ENCODE measurements at places on chromosomes 3 and 15. TPM values are rescaled to one million over a fixed set of nuclear protein-coding genes. Genes with fewer than 3 reads are reported as not detected.

Gene CHRD
- under 0.01 TPM for total RNA-seq

DNA sequence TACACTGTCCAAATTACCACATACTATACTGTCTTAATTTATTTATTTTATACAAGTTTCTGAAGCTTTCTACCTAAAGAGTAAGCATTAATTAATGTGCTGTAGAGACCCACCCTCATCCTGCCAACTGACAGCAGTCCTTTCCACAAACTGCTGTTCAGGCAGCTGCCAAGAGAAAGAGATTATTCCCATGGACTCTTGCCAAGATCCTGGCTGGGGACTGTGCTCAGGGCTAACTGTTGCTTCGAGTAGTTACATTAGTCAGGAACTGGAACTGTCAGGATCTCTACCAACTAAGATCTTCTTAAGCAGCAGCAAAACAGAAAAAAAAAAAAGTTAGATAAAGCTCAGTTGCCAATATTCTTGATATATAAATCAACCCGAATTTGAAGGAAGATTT is 398.8 kb downstream of the MECOM start:
- DNase-seq = peak; percentile 44

DNA sequence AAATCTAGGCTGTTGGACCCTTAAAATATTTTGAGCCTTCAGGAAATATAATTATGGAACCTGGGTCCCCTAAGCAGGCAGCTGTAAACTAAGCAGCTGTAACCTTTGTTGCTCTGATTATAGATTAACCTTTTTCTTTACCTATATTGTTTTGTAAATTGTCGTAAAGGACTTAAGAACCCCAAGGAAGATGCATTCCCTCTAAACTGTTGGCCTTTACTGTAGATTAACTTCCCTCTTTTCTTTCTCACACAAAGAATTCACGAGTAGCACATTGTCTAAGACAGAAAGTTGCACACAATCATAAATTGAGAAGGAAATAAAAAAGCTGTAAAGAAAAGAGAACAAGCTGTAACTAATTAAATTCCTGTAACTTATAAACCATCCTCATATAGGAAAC is 877.3 kb downstream of the ROBO2 start:
- DNase-seq = no peak

- DNase-seq = peak; percentile 35
Observed at GRCh38 chr3:128598884-128599664, 51.5 kb downstream of the RPN1 start.

DNA sequence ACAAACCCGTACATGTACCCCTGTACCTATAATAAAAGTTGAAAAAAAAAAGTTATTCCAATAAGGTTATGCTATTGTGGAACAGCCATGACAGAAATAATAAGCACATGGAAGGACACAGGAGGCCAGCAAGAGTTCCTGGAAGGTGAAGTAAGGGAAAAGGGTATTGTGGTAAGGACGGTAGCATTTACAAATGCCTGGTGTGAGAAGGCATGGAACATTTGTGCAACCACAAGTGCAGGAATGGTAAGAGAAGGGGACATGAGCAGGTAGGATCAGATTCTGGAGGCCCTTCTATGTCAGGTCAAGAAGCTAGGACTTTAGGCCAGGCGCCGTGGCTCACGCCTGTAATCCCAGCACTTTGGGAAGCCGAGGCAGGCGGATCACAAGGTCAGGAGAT is 82.5 kb downstream of the PPP2R3A start:
- DNase-seq = no peak

Gene TM4SF18
- under 0.01 TPM for total RNA-seq

GRCh38 chr3:184039414-184039813 is 7.9 kb downstream of the HTR3D start:
- DNase-seq = no peak

DNA sequence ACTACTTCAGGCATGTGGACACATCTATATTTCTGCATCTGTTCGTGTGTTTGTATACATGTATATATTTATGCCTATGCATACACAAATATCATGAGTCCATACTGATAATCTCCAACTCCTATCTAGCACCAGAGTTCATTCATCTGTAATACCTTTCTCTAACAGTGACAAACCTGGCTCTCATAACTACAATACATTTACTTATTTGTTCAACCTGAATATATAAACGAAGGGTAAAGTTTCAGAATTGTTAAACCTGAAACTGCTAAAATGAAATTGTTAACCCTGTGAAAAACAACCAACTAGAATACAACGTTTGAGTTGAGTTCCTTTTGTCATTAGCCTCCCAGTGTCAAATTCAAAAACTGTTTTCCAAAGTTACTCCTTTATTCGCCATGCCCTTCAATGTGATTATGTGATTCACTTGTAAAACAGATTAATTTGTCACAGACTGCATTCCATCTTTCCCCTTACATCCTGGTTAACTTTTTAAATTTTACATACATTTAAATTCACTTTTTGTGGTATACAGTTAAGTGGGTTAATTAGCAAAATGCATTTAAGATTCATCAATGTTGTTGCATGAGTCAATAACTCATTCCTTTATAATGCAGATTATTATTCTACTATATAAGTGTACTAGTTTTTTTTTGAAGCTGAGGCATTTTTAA is 58.5 kb downstream of the PIK3R4 start:
- DNase-seq = no peak

Gene AMT
- 0.36 TPM for total RNA-seq

GRCh38 chr3:62142331-62143085 is 230.8 kb downstream of the FEZF2 start:
- no peak for DNase-seq

DNA sequence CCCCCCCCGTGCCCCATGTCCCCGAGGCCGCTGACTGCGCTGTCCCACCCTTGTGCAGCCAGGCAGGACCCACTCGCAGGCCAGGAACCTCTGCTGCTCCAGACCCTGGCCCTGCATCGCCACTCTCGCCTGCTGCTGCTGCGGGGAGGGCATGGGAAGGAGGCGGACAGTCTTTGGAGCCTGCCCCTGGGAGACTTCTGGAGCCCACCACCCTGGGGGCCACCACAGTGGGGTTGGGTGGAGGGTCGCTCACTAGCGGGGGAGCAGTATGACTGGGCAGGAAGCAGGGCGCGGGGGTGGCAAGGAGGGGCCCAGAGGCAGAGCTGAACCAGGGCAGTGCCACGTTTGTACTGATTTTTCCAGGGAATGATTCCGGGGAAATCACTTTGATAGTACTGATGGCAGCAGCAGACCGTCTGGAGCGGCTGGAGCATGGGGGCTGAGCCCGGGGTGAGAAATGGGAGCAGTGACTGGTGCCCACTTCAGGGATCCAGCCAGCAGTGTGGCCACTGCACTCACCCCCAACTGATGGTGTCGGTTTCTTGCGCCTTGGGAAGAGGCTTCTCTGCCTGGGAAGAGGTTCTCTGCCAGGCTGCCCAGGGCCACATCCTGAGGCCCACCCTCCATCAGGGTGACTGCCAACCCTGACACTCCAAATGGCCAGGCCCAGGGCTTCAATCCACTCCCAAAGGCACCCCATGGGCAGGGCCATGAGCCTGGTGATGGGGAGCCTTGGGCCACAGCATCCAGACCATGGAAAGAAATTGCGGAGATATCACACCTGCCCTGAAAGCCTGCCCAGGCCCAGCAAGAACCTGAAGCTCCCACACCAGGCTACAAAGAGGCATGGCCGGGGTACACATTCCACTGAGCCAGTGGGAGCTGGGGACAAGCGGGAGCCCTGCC is 53.7 kb downstream of the LSAMP start:
- no peak for DNase-seq

Gene PARP6
- 13.4 TPM for total RNA-seq

Gene ITIH1
- total RNA-seq = not detected

- peak; percentile 73 for DNase-seq
Observed at GRCh38 chr3:4722103-4722502, 229.0 kb downstream of the ITPR1 start.

DNA sequence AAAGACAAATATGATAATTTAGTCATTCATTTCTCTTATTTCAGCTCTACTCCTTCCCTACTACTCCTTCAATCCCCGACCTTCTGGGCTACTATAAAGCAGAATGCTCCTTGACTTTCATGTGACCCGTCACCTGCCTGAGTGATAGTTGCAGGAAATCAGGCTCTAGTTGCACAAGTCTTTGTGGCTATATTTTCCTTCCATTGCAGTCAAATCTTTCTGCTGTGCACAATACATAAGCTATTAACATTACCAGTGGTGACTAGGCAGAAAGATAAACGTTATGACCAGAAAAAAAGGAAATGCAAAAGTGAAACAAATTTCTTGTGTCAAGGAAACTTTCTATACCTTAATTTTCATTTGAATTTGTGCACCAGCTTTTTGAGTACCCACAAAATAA is 2.3 kb downstream of the SUCNR1 start:
- DNase-seq = peak; percentile 46

Gene SH3GL3
- not detected for total RNA-seq

Gene WDR49
- total RNA-seq = not detected

GRCh38 chr3:33920511-33920910 is 122.1 kb downstream of the PDCD6IP start:
- no peak for DNase-seq

DNA sequence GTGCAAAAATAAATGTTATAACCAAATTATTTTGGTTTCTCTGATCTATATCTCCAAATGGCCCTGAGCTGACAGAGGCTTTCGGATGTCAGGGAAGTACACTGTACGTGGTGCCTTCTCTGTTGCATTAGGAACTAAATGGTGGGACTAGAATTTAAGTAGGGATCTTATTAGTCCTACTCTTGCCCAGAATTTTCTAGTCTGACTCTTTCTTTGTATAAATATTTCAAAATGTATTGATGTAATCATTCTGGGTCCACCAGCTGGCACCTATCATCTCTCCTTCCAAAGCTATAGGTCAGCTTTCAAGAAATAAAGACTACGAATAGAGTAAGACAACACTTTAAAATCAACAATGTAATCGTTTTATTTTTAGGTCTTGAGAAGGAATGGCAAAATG is 22.3 kb upstream of the MLF1 start:
- DNase-seq = peak; percentile 22

DNA sequence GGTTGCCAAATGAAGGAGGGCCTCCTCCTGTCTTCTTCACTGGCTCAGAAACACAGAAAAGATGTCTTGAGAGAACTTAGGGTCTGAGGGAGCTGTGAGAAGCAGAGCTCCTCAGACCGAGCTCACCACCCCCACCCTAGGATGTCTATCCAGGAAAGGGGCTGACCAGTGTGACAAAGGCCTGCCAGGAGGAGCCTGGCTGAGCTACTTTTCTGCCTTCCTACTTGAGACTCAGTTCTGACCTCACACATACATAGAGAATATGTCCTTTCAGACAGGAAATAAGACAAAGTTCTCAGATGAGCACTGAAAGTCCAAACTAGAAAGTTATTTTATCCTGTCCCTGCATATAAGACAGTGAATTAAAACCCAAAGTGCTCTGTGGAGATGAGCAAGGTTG is 54.5 kb downstream of the KIF9 start:
- DNase-seq = no peak

DNA sequence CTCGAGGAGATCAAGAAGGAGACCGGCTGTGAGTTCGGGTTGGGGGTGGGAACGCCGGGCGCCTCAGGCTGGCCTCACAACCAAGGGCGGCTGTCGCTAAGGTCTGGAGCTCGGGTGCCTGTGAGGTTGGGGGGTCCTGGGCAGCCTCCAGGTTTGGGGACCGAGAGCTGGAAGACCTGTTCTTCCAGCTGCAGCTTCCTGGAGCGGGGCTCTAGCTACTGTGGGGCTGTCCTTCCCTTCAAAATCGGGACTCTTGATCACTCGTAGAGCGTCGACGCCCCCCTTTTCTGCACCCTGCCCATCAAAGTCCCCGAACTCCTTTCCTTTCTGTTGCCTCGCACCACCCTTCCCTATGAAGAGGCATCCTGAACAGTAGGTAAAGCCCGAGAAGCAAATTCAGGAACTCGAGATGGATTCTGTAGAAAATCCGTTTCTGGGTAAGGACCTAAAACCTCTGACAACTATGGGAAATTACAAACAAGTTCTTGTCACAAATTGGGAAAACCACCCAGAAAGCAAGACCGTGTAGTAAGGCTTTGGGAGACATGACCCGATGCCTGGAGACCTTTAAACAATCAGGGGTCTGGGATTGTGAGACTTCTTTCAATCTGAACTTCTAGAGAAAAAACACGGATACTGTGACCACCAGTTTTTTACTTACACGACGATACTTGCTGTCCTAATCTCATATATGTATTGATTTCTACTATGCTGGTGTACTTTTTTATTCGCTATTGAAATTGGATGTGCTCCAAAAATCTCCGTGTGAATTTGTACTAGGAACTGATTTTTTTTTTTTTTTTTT is 556 bp downstream of the CHP1 start:
- DNase-seq = no peak

Data from IMR-90 (cell line).